ENCODE measurements at places on chromosomes 3 and 15. TPM values are rescaled to one million over a fixed set of nuclear protein-coding genes. Genes with fewer than 3 reads are reported as not detected.

- no peak for DNase-seq
Observed at GRCh38 chr3:139909811-139910210, 25.2 kb upstream of the CLSTN2 start.

DNA sequence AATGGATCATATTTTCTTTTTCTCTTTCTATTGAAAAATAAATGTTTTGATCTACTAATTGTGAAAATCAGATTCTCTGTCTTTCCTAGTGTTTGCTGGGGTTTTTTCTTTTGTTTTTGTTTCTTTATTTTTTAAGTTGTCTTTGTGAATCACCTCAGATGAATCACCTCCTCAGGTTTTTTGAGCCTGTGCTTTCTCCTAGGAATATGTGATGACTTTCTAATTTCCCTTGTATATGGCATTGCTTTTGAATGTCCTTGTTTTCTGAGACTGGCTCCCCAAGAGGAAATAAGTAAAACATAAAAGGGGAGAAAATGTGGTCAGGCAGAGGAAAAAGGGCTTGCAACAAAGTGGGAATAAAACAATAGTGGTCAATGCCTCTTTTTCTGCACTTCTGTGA lies 750.0 kb downstream of the ZPLD1 start:
- DNase-seq: no peak

GRCh38 chr3:134094491-134094890 lies 64.8 kb upstream of the SLCO2A1 start:
- DNase-seq: no peak

Gene CDHR4
- total RNA-seq: not detected

Gene TM4SF1
- 0.23 TPM for total RNA-seq

- no peak for DNase-seq
Observed at GRCh38 chr3:64199932-64200331, 25.3 kb downstream of the PRICKLE2 start.

Gene STRIT1
- not detected for total RNA-seq

GRCh38 chr3:186165331-186165730 lies 56.4 kb upstream of the ETV5 start:
- no peak for DNase-seq

Gene GADL1
- total RNA-seq: not detected

DNA sequence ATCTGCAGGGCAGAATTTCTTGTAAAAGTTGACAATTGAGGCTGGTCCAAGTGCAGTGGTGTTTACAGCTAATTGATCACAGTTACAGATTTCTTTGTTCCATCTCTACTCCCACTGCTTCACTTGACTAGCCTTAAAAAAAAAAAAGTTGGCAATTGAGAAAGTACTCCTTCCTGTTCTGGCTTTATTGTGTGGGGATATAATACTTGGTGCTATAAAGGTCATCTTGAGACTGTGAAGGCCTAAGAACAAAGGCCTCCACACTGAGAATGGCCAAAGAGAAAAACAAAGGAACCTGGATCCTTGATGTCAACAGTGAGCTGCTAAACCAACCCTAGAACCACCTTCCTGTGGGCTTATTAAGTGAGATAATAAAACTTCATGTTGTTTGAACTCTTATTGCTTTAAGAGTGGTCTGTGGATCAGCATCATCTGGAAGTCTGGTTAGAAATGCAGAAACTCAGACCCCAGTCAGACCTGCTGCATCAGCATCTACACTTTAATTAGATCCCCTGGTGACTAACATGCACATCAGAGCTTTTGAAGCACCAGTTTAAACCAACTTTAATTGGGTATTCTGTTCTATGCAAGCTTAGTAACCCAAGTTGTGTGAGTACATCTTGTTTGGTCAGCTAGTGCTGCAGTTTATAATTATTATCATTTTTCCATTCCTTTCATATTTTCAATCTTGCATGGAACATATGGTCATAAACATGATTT lies 55.2 kb downstream of the TMOD3 start:
- no peak for DNase-seq

- no peak for DNase-seq
Observed at GRCh38 chr3:46344476-46344875, 9.4 kb upstream of the CCR2 start.

DNA sequence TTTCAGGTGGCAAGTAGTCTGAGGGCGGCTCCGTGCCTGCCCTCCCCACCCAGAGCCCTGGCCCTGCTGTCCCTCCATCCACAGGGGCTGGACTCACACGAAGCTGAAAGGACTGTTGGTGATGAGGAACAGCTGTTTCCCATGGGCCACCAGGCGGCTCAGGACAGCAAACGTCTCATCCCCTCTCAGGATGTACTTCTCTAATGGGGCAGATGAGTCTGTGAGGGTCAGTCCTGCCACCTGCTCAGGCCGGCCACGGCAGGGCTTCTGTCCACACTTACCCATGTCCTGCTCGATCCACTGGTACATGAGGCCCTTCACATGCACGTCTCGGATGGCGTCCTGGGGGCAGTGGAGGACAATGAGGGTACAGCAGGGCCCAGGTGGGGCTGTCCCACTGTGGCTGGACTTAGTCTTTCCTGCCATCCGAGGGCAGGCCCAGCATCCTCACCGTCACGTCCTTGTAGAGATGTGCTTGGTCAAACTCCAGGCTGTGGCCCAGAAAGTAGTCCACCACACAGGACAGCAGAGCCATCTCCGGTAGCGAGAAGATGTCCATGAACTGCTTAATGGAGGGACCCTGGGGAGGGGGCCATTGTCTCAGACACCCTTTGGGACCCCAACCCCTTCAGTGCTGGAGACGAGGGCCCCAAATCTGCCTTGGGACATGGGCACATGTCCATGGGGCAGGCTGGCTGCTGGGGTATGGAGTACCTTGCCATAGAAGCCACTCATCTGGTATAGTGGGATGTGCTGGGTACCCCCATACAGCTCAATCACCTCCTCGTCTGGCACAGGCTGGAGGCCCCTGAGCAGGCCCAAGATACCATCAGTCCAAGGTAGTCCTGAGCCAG lies 5.7 kb downstream of the NT5DC2 start:
- DNase-seq: peak; percentile 0

Gene ASB14
- not detected for total RNA-seq

GRCh38 chr3:195613468-195614069 lies 29.8 kb upstream of the APOD start:
- DNase-seq: no peak

- no peak for DNase-seq
Observed at GRCh38 chr3:72044231-72044855, 259.4 kb upstream of the PROK2 start.

GRCh38 chr15:95377258-95377852 lies 953.1 kb upstream of the NR2F2 start:
- DNase-seq: no peak

DNA sequence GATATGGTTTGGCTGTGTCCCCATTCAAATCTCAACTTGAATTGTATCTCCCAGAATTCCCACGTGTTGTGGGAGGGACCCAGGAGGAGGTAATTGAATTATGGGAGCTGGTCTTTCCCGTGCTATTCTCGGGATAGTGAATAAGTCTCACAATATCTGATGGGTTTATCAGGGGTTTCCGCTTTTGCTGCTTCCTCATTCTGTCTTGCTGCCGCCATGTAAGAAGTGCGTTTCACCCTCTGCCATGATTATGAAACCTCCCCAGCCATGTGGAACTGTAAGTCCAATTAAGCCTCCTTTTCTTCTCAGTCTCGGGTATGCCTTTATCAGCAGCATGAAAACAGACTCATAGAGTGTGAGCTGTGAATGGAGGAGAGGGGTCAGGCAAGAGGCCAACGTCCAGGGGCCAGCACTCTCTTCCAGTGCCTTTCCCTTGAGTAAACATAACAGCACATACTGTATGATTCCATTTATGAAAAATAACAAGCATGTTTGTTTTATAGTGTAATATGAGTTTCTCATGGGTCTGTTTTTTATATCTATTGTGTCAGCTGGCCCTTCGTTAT lies 16.3 kb upstream of the LCTL start:
- no peak for DNase-seq

GRCh38 chr3:122921791-122922651 lies 105.5 kb downstream of the SEMA5B start:
- peak; percentile 51 for DNase-seq

GRCh38 chr3:23981136-23981535 lies 36.0 kb downstream of the NR1D2 start:
- no peak for DNase-seq

- DNase-seq: no peak
Observed at GRCh38 chr15:83293201-83293600, 8.7 kb upstream of the BNC1 start.

Gene SIDT1
- 21.3 TPM for total RNA-seq

DNA sequence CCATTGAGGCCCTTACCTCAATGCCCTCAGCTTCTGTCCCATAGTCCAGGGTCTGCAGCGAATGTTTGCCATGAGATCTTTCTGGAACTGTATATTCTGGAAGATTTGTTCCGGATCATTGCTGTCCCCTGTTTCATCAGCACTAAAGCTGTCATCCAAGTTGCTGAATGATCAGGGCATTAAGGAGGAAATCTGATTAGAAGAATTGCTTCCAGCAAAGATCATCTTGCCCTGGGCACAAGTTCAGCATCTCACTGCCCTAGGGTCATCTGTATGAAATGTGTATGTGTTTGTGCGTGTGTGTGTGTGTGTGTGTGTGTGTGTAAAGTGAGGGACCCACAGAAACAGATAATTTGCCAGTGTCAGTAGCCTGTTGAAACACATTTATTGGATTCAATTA lies 1.4 kb downstream of the TMC3 start:
- DNase-seq: no peak

GRCh38 chr15:38658431-38658830 lies 93.8 kb upstream of the RASGRP1 start:
- no peak for DNase-seq

Measured in activated T-cell treated with anti-CD3 and anti-CD28 coated beads, Interleukin-2, amount 50 U/mL, for 72 hours (primary cell).